ENCODE measurements at places on chromosomes 12 and 14.
A peak's percentile ranks its signal among the peaks of the same experiment; 100 is the strongest.

DNA sequence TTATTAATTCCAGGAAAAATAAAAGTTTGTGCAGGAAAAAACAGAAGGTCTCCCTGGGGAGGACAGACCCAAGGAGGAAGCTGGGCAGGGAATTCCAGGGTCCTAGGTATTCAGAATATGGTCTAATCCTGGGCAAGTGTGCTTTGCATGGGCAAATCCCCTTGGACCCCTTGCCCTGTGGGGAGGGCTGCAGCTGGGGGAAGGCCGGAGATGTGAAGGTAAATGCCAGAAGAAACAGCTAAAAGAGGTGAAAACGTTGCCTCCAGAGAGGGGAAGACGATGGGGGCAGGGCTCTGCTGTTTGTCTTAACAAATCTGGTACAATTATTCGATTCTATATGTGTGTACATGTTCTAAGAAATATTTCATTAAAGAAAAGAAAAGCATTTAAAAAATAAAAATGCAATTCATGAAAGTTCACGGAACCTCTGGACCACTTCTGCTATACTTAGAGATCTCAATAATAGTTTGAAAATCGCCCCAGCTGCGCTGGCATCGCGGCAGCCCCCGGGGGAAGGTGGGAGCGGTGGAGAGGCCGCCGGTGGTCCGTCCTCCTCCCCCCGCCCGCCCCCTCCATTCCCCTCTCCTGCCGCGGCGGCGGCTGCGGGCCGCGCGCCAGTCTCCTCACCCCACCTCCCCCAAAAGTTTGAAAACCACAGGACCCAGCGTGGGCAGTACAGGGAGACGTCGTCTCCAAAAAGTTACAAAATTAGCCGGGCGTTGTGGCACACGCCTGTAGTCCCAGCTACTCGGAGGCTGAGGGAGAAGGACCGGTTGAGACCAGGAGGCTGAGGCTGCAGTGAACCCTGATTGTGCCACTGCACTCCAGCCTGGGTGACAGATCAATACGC is 1.5 kb upstream of the PRPF40B start:
- DNase-seq, result no peak

- DNase-seq, result no peak
These were observed 74.4 kb downstream of the CLMN start for GRCh38 chr14:95245334-95245733.

- no peak for DNase-seq
These were observed 2.7 kb downstream of the PPP4R4 start for GRCh38 chr14:94176808-94177207.

DNA sequence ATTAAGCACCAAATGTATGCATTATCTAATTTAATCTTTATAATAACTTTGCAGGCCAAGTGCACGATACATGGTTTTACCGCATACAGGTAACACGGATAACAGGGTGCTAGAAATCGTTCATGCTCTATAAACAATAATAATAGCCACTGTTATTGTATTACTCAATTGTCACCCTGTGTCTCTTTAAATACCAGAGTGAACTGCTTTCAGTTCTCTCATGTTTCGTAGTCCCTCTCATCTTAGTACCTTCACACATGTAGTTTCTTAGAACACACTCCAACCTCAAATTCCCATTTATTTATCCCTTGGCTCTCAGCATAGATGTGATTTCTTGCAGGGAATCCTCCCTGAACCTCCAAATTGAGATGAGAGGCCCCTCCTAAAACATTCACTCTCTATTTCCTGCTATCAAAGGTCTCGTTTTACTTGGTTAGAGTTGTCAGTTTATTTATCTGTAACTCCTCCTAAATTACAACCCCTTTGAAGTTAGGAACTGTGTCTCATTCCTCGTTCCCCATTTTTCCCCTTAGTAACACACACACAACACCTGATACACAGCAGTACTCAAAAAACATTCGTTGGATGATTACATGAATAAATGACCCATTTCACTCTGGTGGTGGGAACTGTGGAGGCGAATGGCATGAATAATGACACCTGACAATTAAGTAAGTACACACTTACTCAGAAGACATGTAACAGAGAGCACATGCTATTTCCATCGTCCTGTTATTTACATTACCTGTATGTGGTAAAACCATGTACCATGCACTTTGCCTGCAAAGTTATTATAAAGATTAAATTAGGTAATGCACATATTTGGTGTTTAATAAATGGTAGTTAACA is 134.6 kb downstream of the BTG1 start:
- DNase-seq, result no peak

GRCh38 chr14:54976316-54976715 is 50.6 kb downstream of the WDHD1 start:
- DNase-seq, result no peak

- DNase-seq, result no peak
These were observed 19.8 kb downstream of the DAD1 start for GRCh38 chr14:22569106-22569736.

DNA sequence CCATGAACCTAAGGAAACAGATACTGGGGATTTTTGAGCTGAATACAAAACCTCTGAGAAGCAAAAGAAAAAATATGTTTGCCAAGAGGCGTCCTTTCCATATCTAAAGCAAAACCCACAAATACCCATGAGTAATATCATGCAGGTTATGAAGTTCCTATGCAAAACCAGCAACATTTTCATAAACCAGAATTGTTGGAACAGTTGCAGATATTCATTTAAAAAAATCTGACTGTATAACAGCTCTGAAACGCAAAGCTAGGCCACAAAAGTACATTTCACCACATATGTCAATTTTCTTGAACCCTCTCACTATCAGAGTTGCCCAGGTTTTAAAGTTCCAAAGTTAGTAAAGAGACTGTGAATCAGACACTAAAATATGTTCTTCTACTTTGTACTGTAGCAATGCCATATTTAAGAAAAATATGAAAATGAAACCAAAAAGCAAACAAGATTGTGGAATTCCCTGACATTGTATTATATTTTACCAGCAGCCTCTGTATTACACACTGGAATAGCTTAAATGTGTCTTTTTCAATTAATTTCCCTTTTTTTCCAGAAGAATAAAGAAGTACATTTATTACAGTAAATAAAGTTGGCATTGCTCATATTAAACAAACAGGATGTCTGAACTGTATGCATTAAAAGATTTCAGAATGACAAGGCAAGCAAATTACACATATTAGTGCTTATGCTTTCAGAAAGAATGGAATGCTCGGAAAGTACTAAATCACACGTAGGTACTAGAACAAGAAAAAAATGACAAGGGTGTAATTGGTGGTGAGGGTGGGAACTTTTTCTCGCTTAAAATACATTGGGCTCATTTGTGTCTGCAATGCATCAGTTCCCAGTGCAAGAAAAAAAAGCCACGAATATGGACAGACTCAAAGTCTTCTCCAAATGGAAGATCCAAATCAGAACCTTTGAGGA is 33.6 kb upstream of the HIF1A start:
- DNase-seq, result no peak

DNA sequence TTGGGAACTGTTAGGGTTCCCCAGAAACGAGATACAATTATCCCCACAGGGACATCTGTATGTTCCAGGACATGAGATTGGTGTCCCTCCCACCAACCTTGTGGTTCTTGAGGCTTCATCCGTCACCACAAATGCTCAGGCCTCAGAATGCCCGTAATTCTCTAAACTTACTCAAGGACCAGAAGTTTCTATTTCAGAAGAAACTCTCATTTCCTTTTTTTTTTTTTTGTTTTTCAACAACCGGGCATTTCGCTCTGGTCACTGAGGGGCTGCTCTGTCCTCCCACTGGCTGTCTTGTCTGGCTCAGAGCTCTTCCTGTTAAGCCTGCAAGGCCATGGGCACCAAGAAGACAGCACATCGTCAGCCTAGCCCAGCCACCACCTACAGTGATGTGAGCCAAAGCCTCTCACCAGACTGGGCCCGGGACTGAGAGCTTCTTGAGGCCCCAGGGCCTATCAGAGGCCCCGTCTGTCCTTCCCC is 36.2 kb downstream of the VDR start:
- DNase-seq, result no peak

DNA sequence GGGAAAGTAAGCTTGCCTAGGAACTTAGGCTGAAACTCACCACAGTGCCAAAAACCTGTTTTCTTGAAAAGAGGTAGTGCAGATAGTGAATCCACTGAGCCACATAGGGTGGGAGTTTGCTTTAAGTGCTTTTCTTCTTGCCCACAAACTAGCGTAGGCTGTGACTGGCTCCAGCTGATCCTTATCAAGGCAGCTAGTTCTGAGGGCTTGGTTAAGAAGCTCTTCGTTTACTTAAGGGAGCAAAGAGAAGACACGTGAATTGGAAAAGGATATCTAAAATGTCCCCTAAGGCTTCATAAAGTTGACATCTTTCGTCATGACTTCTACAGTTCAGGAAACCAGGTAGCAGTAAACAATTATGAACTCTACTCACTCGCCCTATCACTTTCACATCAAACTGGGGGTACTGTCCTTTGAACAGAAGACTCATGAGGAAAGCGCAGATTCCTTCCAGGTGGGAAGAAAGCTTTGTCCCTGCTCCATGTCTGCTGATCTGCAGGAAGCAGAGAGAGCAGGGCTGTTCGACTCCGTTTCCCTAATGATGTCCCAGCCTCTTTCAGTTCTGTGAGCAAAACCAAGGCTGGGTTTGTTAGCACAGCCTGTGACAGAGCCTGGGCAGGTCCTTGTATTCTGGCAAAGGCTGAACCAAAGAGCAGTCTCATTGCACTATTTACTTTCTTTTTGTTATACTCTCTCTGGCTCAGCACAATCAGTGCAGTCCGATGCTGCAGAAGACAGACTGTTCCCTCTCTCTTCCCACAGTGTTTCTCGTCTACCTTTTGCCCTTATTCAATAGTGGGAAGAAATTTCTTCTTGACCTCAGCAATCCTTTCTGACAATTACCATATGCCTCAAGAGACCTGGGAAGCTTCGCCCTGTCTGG is 93.5 kb upstream of the ETV6 start:
- DNase-seq, result no peak

- DNase-seq, result peak; percentile 93
These were observed 39.9 kb downstream of the LTBP2 start for GRCh38 chr14:74571901-74572725.

DNA sequence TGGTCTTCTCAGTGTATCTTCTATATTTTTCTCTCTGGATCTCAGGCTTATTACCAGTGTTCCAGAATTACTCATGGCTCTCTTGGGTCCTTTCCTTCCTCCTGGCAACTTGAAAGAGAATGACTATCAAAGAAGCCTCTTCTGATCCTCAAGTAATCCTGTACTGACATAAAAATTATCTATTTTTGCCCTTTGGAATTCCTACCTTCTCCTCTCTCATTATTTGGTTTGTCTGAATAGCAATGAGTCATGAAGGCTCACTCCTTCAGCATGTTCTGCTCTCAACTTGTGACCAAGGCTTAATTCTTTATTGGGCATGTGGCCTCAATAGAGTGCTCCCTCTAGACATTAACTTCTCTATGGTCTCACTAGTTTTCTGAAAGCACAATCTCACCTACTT is 553.6 kb upstream of the ATP2B1 start:
- DNase-seq, result peak; percentile 42

- DNase-seq, result peak; percentile 5
These were observed 14.8 kb downstream of the DDX24 start for GRCh38 chr14:94066089-94066676.

DNA sequence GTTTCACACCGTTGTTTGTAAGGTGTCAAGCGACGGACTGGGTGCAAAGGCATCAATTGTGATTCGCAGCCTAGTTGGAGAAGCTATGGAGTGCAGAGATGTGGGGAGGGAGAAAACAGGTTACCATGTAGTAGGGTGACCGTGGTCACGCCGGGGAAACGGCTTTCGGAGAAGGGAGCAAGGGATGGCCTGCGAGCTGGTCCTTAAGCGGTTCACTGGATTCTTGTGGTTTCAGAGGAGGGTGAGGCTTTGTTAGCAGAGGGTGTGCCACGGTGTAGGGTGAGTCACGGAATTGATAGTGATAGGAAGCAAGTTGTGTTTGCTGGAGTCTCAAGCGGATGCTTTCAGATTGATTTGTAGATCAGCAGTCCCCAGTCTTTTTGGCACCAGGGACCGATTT is 2.3 kb downstream of the PIWIL1 start:
- DNase-seq, result no peak

- no peak for DNase-seq
These were observed 38.0 kb upstream of the BCL7A start for GRCh38 chr12:121983536-121984210.

GRCh38 chr12:12365446-12365802 is 8.5 kb downstream of the BORCS5 start:
- no peak for DNase-seq

DNA sequence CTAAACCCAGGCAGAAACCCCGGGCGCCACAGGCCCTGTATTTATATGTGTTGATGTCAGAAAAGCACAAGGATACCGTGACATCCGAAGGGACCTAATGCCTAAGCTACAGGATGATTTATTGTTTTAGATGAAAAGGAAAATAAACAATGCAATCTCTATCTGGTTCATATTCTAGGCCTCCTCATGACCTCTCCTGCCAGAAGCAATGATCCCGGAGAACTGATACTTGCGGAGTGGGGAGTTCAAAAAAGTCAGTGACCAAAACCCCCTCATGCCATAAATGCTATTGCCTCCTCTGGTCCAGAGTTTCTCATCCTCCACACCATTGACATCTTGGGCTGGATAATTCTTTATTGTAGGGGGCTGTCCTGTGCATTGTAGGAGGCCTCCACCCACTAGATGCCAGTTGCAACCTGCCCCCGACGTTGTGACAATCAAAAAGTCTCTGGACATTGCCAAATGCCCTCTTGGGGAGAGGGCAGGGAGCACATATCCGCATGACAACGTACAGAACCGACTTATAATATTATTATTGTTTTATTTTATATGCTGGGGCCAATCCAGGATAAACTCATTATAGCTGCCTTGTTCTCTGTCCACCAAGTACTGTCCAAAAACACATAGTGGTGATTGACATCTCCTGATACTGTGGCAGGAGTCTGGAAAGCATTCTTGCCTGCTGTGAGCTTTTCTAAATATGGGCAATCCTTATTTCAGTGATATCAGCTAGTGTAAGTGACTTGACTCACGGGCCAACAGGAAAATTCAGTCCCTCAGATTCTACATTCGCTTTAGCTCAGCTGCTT is 1.1 kb upstream of the CSRP2 start:
- DNase-seq, result no peak

DNA sequence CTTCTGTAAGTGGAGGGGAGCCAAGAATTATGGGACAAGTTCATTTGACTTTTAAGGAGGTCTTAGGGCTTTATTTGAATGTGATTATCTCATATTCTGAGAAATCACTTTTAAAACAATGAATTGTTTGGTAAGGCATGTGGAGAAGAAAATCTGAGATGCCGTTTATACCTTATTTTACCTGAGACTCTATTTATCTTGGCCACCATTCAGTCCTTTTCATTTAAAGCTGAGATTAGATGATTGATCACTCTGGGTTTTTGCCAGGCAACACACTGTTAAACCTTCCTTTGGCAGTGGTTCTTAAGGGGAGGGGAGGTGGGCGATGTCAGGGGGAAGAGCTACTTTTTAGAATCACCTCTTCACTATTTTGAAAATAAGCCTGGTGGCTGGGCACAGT is 11.4 kb downstream of the CAND1 start:
- no peak for DNase-seq

DNA sequence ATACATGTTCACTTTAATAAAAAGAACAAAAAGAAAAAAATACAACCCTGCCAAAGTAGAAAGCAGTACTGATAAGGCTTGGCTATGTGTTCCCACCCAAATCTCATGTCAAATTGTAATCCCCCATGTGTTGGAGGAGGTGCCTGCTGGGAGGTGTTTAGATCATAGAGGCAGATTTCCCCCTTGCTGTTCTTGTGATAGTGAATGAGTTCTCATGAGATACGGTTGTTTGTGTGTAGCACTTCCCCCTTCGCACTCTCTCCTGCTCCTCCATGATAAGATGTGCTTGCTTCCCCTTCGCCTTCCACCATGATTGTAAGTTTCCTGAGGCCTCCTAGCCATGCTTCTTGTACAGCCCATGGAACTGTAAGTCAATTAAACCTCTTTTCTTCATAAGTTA is 59.9 kb downstream of the USP15 start:
- no peak for DNase-seq

- DNase-seq, result no peak
These were observed 9.1 kb downstream of the VWF start for GRCh38 chr12:6115389-6115788.
